ENCODE measurements at places on chromosomes 7 and 10. TPM values are rescaled to one million over a fixed set of nuclear protein-coding genes. Genes with fewer than 3 reads are reported as not detected.

DNA sequence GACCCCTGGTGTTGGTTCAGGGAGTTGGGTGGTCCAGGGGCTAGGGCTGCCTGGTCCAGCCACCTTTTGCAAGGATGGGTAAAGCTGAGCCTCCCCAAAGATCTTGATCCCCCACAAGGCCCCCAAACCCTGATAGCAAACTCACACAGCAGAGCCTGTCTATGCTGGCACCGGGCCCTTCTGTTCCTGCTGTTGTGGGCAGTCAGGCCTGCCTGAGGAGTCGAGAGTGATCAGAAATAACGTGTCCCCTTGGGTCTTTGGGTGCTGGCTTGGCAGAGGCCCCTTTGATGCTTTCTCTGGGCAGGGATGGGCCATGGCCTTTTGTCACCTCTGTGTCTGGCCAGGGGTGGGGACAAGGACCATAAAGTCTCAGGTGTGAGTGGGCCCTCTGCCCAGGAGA lies 715 bp upstream of the MUC12 start:
- no peak for DNase-seq

DNA sequence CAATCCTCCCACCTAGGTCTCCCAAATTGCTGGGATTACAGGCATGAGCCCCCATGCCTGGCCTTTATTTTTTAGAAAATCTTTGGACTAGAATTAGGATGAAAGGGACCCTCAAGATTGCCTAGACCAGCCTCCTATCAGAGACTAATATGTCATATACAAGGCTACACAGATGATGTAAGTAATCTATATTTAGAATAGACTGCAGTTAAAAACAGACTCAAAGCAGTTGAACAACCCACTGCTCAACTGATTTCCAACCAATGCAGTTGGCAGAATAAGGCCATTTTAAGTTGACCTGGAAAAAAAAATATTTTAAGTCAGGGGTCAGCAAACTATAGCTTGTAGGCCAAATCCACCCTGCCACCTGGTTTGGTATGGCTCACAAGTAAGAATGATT lies 27.7 kb downstream of the PSPH start:
- DNase-seq: no peak

DNA sequence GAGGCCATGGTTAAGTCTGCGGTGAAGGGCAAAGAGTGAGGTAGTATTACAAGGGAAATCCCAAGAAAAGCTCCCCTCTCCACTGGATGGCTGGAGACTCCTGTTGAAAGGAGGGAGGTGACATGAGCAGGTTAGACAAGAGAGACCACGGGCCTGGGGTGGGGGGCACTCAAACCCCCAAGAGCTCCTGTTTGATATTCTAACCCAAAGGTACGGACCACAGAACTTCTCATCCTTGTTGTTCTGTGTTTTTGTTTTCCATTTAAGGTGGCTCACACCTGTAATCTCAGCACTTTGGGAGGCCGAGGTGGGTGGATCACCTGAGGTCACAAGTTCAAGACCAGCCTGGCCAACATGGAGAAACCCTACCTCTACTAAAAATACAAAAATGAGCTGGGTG lies 11.6 kb downstream of the VSTM4 start:
- DNase-seq: no peak

- no peak for DNase-seq
These were observed 62.2 kb downstream of the LANCL2 start for GRCh38 chr7:55427342-55427741.

GRCh38 chr10:78406648-78407008 lies 373.0 kb downstream of the RPS24 start:
- no peak for DNase-seq

Gene ADIRF
- 13.9 TPM for polyA plus RNA-seq

Gene PNLIPRP3
- not detected for polyA plus RNA-seq

GRCh38 chr10:121567569-121567968 lies 30.7 kb downstream of the FGFR2 start:
- DNase-seq: no peak

Gene SFRP5
- 0.20 TPM for polyA plus RNA-seq

DNA sequence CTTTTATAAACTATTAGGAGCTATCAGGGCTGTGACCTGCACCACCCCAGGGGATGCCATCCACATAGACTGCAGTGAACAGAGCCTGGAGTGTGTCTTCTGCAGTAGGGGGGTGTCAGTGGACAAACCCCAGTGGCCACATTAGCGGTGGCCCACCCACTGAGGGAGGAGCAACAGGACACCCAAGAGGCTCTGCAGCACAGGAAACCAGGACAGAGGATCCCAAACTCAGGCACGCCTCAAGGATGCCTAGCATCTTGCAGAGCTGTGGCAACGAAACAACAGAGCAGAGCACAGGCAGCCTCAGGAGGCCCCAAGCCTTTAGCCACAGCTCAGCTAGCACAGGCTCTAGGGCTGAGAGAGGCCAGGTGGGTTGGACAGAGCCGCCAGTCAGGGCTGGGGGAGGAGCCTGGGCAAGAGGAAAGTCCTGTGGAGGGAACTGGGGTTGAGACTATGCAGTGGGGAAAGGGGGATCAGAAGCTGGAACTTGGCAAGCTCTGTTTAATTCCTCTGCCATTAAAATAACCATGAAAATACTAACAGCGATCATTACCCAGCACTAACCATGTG lies 53.8 kb downstream of the GRID1 start:
- DNase-seq: no peak

- no peak for DNase-seq
These were observed 2.4 kb upstream of the ST7 start for GRCh38 chr7:116950889-116951351.

GRCh38 chr7:32658034-32658433 lies 162.7 kb downstream of the AVL9 start:
- DNase-seq: no peak

GRCh38 chr7:53600296-53600695 lies 564.9 kb downstream of the POM121L12 start:
- no peak for DNase-seq

DNA sequence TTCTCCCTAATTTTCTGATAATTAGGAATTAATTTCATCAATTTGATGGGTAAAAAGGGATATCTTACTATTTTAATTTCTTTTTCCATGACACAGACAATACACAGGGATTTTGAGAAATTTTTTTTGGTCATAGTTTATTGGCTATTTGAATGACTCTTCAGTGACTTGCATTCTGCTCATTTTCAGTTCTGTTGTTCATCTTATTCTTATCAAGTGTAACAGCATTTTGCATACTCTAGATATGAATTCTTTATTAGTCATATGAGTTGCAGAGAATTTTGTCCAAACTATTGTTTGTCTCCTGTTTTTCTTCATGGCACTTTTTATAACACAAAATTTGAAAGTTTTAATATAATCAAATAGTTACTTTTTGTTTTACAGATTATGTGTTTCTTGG lies 41.7 kb downstream of the MKLN1 start:
- no peak for DNase-seq

- DNase-seq: no peak
These were observed 5.4 kb upstream of the LIPA start for GRCh38 chr10:89256962-89257361.

GRCh38 chr7:75928568-75928914 lies 13.6 kb downstream of the POR start:
- no peak for DNase-seq

Data from left renal pelvis (tissue), 4 donors.